Fibroblast of lung (primary cell): ENCODE measurements at places on chromosomes 16 and 17. TPM values are rescaled to one million over a fixed set of nuclear protein-coding genes. Genes with fewer than 3 reads are reported as not detected.
A peak's percentile ranks its signal among the peaks of the same experiment; 100 is the strongest.

DNA sequence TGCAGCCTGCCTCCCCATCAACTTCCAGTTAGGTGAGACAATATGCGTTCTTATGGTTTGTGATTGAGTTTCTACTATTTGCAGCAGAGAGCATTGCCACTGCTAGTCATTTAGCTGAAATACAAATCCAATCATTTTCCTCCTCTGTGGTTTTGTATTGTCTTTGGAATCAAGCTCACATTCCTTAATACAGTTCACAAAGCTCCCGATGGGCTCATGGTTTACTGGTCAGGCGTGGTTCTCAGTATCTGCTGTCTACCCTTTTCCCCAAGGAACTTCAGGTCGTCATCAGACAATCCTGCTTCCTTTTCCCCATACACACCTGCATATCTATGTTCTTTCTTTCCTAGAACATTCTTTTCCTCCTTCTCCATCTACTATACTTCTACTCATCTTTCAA, 69.6 kb upstream of the GAS7 start:
- DNase-seq: no peak

Gene TP53TG3D
- total RNA-seq: 0.33 and 1.5 TPM in 2 replicates

Gene KRT31
- not detected in 2 replicates for total RNA-seq

Gene WNT9B
- not detected in 2 replicates for total RNA-seq

Gene ODAD4
- total RNA-seq: 0.99 and 1.3 TPM in 2 replicates

Gene MYO1D
- total RNA-seq: 32.1 and 46.6 TPM in 2 replicates

Gene FBXW10B
- 0.26 and 0.50 TPM in 2 replicates for total RNA-seq

Gene CNGB1
- total RNA-seq: not detected in 2 replicates

Gene CLEC19A
- total RNA-seq: not detected in 2 replicates

DNA sequence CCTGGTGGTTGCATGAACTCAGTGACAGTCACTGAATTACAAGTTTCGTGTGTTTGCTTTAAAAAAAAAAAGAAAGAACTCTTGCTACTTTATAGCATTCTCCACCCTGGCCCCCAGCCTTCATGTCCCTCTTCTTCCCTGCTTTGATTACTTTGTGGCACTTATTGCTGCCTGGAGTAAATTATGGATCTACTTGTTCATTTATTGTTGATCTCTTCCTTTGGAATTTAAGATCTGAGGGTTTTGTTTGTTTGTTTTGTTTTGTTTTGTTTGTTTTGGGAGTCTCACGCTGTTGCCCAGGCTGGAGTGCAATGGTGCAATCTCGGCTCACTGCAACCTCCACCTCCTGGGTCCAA, 126.5 kb downstream of the ABCC6 start:
- DNase-seq: no peak

GRCh38 chr16:75193265-75193650, 13.7 kb downstream of the CTRB2 start:
- no peak for DNase-seq

Gene TBX2
- 98.1 and 148 TPM in 2 replicates for total RNA-seq

Gene KCNH4
- not detected in 2 replicates for total RNA-seq

DNA sequence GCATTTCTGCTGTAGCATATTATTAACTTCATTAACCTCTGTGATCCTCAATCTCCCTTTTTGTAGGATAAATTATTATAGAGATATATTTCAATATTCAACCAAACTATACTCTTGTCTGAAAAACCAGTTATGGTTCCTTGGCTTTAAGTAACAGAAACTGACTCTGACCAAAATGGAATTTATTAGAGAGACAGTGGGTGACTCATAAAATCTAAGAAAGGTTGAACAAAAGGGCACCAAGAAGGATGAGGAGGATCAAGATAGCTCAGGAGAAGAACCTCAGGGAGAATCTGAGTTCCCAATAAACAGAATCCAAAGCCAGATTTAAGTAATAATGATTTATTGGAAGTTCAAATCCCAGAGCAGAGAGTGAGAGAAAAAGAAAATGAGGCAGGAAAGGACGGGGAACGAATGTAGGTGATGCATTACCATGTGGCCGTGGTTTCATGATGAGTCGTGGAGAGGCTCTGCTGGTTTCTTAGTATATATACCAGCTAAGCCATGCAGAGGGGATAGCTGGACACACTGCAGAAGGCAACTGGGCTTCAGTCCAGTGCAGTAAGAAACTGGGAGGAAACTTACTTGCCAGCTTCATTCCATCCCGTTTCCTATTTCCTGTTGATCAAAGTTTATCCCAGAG, 151.5 kb upstream of the GOT2 start:
- DNase-seq: no peak

DNA sequence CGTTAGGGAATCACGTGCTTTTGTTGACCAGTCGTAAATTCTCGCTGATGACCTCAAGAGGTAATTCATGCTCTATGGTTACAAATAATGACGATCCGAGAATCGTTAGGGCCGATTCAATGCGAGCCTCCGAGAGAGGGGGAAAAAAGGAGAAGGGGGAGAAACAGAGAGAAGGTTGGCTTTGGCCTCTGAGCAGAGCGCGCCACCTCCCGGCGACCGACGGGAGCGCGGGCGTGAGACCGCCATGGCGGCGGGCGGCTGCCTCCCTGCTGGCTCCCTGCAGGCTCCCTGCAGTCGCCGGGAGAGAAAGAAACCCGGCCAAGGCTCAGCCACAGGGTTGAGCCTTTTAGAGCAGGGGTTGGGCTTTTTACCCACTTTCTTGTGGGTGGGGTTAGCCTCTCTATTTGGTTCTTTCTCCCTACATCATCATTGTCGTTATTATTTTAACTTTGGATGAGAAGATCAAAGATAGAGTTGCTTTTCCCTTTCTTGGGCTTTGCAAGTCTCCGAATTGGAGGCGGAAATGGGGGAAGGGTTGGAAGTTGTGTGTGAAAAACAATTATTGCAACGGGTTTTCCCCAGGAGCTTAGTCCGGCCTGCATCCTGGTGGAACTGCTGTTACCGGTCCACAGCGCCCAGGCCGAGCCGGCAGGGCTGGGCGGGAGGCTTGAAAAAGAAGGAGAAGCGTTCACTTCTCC, 410 bp upstream of the HOXB5 start:
- peak; percentile 87 for DNase-seq

DNA sequence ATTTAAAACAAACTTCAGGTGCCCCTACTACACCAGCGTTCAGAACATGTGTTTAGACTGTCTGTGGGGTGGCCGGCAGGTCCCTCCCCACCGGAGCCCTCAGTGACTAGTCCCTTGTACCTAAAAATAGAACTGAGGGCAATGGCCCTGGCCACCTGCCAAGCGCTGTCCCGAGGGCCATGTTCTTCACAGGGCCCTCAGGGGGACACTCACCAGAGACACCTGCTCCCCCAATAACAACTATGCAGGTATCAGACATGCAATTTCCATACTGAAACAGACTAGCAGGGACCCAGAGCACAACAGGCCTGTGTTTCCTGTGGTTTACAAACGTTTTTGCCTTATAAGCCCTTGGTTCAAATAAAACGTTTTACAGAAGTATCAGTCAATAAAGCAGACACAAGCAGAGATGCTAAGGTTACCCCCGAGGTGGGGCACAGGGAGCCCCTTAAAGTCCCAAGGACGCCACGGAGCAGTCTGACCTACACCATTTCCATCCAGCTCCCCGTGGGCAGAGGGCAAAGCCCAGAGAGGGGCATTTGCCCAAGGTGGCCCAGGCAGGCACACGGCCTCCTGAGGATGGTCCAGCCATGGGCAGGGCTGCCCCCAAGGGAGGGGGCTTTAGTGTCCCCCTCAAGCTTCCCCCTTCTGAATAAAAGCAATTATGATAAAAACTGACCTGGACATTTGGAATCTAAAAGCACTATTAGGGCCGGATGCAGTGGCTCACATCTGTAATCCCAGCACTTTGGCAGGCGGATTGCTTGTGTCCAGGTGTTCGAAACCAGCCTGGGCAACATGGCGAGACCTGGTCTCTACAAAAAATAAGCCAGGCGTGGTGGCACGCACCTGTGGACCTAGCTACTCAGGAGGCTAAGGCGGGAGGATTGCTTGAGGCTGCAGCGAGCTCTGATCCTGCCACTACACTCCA, 896 bp upstream of the MYLK3 start:
- no peak for DNase-seq

- DNase-seq: no peak
Observed at GRCh38 chr17:58969156-58969555, 137.5 kb downstream of the TRIM37 start.

GRCh38 chr17:15452746-15453145, 14.7 kb downstream of the CDRT4 start:
- no peak for DNase-seq

- peak; percentile 74 for DNase-seq
Observed at GRCh38 chr17:43814714-43815113, 18.2 kb downstream of the MPP3 start.

GRCh38 chr17:30378241-30378824, 394 bp upstream of the CPD start:
- no peak for DNase-seq

DNA sequence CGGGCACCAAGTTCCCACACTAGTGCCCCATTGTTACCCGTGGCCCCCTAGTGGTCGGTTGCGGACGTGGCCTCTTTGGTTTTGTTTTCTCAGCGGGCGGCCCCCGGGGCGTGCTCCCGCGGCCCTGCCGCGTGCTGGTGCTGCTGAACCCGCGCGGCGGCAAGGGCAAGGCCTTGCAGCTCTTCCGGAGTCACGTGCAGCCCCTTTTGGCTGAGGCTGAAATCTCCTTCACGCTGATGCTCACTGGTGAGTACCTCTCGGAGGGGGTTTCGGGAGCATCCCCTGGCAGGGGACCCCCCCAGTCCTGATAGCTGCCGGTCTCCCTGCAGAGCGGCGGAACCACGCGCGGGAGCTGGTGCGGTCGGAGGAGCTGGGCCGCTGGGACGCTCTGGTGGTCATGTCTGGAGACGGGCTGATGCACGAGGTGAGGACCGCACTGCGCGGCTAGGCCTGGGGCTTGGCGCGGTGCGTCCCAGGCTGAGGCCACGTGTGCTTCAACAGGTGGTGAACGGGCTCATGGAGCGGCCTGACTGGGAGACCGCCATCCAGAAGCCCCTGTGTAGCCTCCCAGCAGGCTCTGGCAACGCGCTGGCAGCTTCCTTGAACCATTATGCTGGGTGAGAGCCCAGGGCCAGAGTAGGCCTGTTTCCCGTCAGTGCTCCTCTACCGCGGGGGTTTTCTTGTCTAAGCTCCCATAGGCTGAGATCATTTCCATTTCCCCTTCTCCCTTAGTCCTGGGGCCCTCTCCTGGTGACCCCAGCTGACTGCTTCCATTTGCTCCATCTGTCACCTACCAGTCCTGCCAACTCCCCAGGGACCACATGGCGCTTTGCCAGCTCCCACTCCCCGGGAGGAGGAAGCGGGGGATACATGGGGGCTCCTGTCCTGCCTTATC, 1.7 kb downstream of the SPHK1 start:
- peak; percentile 79 for DNase-seq

Gene ITGAD
- total RNA-seq: not detected in 2 replicates

GRCh38 chr17:54967621-54968261, 713 bp downstream of the COX11 start:
- peak; percentile 36 for DNase-seq

GRCh38 chr17:55660178-55660886, 62.3 kb downstream of the TMEM100 start:
- peak; percentile 17 for DNase-seq

Gene AFMID
- 24.1 and 29.2 TPM in 2 replicates for total RNA-seq

DNA sequence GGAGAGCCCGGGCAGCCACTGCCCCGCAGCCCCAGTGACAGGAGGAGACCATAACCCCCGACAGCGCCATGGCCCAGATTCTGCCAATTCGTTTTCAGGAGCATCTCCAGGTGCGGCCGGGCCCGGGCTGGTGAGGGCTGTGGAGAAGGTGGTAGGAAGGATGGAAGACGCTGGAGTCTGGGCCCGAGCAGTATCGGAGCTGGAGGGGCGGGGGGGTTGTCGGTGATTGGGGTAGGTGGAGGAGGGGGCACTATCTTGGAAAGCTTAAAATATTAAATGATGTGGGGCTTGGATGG, 317 bp downstream of the CLTC start:
- no peak for DNase-seq

Gene SEPTIN1
- total RNA-seq: 0.17 and 0.26 TPM in 2 replicates

DNA sequence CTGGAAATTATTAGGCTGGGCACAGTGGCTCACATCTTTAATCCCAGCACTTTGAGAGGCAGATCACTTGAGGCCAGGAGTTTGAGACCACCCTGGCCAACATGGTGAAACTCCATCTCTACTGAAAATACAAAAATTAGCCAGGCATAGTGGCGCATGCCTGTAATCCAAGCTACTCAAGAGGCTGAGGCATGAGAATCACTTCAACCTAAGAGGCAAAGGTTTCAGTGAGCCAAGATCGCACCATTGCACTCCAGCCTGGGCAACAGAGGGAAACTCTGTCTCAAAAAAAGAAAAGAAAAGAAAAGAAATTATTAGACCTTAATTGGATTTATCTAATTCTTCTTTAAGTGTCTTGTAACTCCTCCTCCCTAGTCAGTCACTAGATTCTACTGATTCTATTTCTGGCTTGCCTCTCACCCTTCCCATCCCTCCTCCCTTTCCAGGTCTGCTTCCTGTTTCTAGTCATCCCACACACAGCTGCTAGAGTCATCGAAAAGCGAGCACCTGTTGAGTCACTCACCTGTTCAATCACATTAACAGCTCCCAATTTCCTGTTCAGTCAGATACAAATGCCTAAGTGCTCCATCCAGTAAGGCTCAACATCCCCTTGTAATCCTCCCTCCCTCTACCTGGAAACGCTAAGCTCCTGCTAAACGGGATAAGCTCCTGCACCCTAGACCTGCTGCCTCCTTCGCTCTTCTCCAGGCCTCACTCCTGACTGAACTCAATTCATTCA, 34.6 kb downstream of the ERN1 start:
- DNase-seq: no peak

Gene MIEF2
- total RNA-seq: 13.1 and 16.2 TPM in 2 replicates

Gene RASL10B
- 1.5 and 4.1 TPM in 2 replicates for total RNA-seq

DNA sequence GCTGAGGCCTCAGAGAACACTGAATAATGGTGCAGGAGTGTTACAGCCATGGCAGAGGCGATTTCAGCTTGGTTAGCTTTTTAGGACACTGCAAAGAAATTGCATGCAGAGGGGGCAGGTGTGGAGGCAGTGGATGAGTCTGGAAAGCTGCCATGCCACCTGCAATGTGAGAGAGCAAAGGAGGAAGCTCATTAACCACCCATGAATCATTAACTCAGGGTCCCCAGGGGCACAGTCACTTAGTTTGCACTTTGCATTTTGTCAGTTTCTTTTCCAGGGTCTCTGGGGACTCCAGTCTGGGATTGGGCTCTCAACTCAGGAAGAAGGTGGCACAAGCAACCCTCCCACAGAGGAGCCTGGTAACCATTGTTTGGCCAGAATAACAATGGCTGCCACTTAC, 132.9 kb downstream of the USP31 start:
- no peak for DNase-seq

DNA sequence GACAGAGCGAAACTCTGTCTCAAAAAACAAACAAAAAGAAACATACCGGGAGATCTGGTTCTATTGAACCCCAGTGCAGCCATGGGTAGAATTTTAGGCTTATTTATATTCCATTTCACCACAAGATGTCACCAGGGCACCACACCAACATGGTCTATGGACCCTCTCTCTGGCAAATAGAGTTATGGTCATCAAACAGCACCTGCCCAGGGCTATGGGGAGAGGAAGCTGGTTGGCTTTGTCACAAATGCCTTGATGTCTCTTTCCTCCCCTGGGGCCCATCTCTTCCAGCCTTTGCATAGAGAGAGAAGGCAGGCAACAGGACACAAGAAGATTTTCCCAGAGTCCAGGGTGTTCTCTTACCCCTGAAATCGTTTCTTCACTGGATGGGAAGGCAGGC, 128.4 kb downstream of the WWOX start:
- no peak for DNase-seq
